ENCODE measurements at places on chromosomes 16 and 17.

GRCh38 chr16:9060225-9060624, 31.2 kb upstream of the HAPSTR1 start:
- DNase-seq = no peak

- DNase-seq = no peak
These were observed 119.2 kb upstream of the PMFBP1 start for GRCh38 chr16:72291121-72291520.

GRCh38 chr17:32992321-32993033, 830 bp downstream of the SPACA3 start:
- no peak for DNase-seq

DNA sequence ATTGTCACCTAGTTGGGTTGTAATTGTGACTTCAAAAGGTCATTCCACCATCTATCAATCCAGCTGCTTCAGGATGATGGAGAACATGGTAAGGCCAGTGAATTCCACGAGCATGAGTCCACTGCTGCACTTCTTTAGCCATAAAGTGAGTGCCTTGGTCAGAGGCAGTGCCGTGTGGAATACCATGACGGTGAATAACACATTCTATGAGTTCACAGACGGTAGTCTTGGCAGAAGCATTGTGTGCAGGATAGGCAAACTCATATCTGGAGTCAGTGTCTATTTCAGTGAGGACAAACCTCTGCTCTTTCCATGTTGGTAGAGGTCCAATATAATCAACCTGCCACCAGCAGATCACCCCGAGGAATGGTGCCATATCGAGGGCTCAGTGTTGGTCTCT, 650.9 kb downstream of the KCNJ2 start:
- no peak for DNase-seq

DNA sequence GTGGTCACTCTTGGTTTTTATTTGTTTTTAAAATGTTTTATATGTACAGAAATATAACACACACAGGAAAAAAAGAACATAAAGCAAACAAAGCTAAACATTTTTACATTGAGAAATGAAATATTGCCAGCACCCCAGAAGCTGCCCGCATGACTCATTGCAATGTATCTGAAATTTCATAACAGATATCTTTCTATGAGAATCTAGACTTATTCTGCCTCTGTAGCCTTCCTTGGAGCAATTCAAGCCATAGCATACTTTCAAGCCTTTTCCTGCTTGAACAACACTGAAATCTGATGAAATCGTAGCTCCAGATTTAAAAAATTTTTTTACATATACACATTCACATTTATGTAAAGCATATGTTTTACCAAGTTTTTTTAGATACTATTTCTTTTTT, 86.9 kb downstream of the RBBP6 start:
- no peak for DNase-seq

- no peak for DNase-seq
These were observed 428 bp upstream of the SALL1 start for GRCh38 chr16:51151435-51151960.

GRCh38 chr16:55426865-55427484, 52.0 kb upstream of the MMP2 start:
- no peak for DNase-seq

- DNase-seq = no peak
These were observed 34.0 kb upstream of the NLK start for GRCh38 chr17:28008513-28008912.
